DMS79 treated with DMSO at 0.1 percent for 48 hours (cell line): ENCODE measurements at places on chromosomes 16 and 17.
A peak's percentile ranks its signal among the peaks of the same experiment; 100 is the strongest.

GRCh38 chr16:80377096-80377956 lies 163.5 kb upstream of the DYNLRB2 start:
- no peak for DNase-seq

DNA sequence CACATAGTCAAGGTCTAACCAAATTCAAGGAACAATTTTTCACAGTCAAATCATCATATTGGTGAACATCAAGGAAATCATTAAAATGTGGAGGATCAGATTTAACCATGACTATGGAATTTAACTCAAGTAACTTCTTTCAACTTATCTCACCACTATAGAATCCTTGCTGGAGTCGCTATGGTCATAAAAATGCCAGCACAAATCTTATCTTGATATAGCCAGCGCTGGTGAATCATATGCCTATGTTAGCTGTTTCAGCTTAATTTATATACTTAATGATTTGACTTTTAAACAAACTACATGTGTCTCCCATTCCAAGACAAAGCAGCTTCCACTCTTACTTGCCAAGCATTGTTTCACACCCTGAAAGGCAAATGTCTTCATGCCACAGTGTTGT lies 416.4 kb downstream of the CDH11 start:
- no peak for DNase-seq

GRCh38 chr16:78057803-78058564 lies 35.6 kb downstream of the CLEC3A start:
- no peak for DNase-seq

DNA sequence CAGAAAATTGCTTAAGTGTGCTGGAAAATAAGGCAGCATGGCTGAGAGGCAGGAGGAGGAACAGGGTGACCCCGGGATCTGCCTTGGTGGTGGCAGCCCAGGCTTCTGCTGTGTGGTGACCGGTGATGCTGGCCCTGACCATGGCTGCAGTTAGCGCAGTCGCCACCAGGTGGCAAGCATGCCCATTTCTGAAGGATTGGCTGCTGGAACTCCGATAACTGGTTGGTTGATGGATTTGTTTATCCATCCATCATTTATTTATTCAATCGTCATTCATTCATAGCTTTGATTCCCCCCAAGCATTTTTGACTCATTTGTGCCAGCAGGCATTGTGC lies 29.1 kb upstream of the ITGA3 start:
- DNase-seq = peak; percentile 64

DNA sequence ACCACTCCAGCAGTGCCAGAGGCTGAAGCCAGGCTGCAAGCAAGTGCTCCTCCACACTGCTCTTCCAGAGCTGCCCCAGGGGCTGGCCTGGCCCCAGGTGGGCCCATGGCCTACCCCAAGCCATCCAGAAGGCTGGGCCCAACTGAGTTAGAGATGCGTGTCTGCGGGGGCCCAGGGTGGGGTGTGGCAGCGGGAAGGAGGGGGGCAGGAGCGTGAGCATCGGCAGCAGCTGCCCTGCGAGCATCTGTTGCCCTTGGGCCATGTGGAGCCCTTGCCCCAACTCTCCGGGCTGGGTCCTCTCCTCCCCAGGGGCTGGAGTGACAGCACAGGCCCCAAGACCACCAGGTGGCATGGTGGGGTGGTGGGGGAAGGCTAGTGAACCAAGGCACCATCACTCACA lies 7.3 kb upstream of the SREBF1 start:
- no peak for DNase-seq

- no peak for DNase-seq
Measured at GRCh38 chr16:70465999-70466804, 11.8 kb downstream of the FCSK start.

DNA sequence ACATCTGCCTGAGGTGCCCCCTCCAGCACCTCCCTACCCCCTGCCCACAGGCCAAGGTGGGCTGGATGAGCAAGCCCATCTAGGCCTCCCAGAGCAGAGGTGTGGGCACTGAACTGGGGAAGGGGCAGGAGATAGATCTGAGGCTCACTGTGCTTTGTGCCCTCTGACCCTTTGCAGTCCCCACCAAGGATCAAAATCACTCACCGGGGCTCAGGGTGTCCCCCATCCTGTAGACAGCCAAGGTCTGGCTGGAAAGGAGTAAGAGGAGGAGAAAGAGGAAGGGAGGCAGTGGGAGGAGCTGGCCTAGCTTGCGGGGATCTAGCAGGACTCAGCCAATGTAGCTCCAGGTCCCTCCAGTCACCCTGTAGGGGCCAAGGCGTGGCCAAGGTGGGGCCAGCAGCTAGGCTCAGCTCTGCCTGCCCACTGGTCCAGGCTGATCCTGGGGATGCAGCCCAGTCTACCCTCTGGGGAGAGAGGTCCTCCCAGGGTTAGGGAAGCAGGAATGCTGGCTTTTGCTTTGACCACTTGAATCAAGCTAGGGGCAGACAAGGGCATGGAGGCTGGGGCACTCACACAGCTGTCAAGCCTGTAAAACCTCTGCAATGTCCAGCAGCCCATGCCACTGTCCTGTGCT lies 1.8 kb downstream of the SLC12A4 start:
- DNase-seq = no peak

DNA sequence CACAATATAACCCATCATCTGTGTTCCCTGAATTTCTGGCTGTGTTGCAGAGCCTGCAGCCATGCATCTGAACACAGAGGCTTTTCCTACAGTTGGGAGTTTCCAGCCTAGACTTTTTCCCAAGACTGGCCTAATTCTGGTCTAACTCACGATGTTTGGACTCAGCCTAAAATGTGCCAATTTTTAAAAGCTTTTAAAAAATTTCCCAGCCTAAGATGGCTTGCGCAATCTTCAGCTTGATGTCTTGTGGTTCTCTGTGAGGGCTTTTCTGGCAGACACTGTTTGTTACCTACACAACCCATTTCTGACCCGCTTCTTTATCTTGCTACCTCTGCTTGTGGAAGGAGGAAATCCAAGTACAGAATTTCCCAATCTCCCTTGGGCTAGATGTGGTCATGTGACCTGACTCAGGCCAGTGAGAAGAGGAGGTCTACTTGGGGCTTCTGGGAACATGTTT lies 72.7 kb upstream of the GAS7 start:
- no peak for DNase-seq

- DNase-seq = no peak
Measured at GRCh38 chr17:38707678-38708351, 2.7 kb downstream of the MLLT6 start.

DNA sequence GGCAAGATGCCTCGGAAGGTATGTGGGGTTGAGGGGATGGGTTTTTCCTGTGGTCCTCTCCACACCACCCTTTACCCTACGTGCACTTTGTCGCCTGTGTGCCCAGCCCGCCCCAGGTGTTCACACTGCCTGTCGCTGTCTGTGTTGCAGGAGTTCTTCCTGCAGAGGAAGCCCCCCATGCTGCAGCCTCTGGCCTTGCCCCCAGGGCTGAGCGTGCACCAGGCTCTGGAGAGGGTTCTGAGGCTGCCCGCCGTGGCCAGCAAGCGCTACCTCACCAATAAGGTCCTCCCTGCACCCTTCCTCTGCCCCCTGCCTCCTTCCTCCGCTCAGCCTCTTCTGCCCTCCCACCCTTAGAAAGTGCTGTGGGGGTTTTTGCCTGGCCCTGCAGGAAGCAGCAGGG lies 15.2 kb downstream of the PFAS start:
- DNase-seq = no peak

DNA sequence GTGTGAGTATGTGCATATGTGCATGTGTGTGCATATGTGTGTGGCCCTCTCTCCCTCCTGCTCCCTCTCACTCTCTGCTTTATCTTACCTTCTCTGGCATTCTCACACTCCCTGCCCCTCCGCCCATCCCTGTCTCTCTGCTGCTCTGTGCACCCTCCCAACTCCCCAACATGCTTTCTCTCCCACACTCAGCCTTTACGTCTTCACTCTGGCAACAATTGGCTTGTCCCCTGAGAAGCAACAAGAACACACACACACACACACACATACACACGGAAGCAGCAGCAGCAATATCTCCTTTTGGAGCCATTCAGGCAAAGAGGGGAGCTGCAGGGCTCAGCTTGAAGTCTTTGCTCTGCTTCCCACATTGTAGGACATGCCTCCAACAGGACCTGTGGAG lies 27.8 kb downstream of the PITPNM3 start:
- DNase-seq = no peak

DNA sequence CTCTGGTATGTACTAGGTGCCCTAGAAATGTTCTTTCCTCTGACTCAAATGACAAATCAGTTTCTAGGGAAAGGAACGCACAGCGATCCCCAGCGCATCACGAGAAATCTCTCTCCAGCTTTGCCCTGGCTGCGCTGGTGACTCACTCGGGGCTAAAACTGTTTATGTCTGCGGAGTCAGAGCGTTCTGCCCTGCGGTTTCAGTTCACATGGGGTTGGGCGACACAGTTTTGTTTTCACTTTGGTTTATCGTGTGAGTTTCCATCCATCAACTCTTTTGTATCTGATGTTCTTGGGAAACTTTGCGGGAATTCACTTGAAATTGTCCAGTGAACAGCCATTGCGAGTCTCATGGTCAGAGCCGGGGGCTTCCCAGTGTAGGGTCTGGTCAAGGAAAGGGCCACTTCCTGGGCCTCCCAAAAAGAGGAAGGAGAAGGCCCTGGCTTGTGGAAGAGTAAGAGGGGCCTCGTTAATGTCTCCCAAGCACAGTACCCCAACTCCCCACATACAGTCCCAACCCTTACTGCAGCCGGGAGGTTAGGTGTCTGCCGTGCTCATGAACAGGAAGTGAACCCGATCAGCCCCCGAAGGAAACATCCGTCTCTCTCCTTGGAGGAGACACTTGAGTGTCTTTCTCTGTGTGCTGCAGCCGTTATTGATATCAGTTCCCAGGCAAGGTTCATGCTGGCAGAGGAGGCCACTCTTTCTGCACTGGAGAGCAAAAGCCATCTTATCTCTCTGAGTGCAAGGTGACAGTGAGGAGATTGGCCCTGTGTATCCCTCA lies 643.2 kb downstream of the WWOX start:
- DNase-seq = no peak

GRCh38 chr16:2194852-2195321 lies 1.5 kb downstream of the CASKIN1 start:
- DNase-seq = peak; percentile 75

DNA sequence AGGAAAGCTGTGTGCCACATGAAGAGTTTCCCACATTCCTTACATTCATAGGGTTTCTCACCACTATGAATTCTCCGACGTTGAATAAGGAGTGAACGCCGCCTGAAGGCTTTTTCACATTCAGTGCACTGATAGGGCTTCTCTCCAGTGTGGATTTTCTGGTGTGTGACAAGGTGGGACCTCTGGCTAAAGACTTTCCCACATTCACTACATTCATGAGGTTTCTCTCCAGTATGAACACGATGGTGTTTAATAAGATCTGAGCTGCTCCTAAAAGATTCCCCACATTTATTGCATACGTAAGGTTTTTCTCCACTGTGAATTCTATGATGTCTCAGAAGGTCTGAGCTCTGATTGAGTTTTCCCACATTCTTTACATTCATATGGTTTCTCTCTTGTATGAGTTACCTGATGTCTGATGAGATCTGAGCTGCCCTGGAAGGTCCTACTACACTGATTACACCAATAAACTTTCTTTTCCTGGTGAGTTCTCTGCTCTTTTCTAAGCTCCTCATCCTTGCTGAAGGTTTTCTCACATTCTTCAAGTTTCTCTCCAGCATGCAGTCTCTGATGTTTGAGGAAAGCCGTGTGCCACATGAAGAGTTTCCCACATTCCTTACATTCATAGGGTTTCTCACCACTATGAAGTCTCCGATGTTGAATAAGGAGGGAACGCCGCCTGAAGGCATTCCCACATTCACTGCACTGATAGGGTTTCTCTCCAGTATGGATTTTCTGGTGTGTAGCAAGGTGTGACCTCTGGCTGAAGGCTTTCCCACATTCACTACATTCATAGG lies 10.0 kb downstream of the ZNF594 start:
- DNase-seq = no peak

GRCh38 chr17:73976676-73977521 lies 226.6 kb upstream of the RPL38 start:
- DNase-seq = peak; percentile 84

- no peak for DNase-seq
Measured at GRCh38 chr17:16447676-16448075, 32.3 kb downstream of the TRPV2 start.

GRCh38 chr17:75774991-75775668 lies 9.5 kb upstream of the UNK start:
- no peak for DNase-seq

- no peak for DNase-seq
Measured at GRCh38 chr16:66996324-66996982, 8.1 kb downstream of the CES4A start.

GRCh38 chr17:58352596-58353388 lies 791 bp upstream of the SUPT4H1 start:
- no peak for DNase-seq

- DNase-seq = no peak
Measured at GRCh38 chr17:10055262-10055975, 143.0 kb downstream of the GAS7 start.

GRCh38 chr17:63292421-63292820 lies 153.7 kb downstream of the CYB561 start:
- DNase-seq = no peak

DNA sequence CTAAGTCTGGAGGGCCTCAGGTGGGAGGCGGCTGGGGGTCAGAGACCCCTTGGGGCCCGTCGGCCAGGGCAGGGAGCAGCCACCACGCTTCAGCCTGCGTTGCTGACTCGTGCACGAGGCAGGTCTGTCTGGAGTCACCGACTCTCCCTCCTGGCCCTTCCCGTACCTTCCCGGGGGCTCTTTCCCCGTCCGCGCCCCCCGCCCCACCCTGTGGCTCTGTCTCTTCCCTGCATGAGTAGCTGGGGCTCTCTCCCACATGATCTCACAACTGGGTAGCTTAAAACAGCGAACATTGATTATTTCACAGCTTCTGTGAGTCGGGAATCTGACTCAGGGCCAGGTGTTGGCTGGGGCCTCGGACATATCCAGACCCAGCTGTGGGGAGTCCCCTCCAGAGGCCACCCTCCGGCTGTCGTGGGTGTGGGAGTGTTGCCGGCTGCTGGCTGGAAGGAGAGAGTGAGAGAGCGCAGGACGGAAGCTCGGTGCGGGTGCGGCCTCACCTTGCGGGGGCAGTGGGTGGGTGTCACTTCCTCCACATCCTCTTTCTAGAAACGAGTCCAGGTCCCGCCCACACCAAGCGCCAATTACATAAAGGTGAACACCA lies 17.3 kb downstream of the BAHCC1 start:
- DNase-seq = no peak

- no peak for DNase-seq
Measured at GRCh38 chr16:71354156-71354555, 4.4 kb upstream of the CALB2 start.

DNA sequence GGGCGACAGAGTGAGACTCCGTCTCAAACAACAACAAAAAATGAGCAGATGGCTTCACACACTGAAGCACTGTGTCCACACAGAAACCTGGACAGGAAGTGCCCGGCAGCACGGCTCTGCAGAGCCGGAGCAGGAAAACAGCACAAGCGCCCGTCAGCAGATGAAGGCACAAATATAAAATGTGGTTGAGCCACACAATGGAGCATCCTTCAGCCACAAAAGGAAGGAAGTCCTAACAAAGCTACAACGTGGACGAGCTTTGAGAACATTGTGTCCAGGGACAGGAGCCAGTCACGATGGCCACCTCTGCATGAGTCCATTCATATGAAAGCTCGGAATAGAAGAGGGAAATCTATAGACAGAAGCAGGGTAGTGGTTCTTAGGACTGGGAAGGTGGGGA lies 15.7 kb downstream of the RHBDF2 start:
- no peak for DNase-seq
